Stimulated activated CD4-positive, alpha-beta T cell treated with anti-CD3 and anti-CD28 coated beads, TNF-alpha, amount 100 ng/mL, for 1 hour (primary cell): ENCODE measurements at places on chromosomes 4 and X.

DNA sequence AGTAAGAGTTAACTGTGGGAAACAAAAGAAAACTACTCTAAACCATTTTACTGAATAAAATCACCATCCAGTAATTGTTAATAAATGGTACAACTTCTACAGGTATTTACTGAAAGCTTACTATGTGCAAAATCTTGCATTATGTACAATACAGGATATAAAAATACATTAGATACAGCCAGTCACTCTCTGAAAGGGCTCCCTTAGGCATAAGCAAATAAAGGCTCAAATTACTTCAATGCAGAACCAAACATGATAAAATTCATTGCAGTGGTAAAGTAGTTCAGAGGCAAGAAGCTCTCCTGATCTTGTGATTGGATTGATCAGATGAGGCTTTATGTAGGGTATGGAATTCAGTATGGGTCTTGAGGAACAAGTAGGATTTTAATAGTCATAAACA lies 100.2 kb downstream of the KLHL13 start:
- no peak for DNase-seq

- no peak for DNase-seq
Observed at GRCh38 chrX:31147175-31147574, 75.3 kb upstream of the FTHL17 start.

- DNase-seq: no peak
Observed at GRCh38 chr4:150720973-150721518, 139.1 kb downstream of the MAB21L2 start.

- DNase-seq: no peak
Observed at GRCh38 chr4:82818664-82819662, 20.4 kb upstream of the SCD5 start.

GRCh38 chr4:106704253-106704870 lies 331.8 kb downstream of the DKK2 start:
- no peak for DNase-seq

GRCh38 chr4:146436423-146437162 lies 85.1 kb downstream of the SLC10A7 start:
- no peak for DNase-seq

DNA sequence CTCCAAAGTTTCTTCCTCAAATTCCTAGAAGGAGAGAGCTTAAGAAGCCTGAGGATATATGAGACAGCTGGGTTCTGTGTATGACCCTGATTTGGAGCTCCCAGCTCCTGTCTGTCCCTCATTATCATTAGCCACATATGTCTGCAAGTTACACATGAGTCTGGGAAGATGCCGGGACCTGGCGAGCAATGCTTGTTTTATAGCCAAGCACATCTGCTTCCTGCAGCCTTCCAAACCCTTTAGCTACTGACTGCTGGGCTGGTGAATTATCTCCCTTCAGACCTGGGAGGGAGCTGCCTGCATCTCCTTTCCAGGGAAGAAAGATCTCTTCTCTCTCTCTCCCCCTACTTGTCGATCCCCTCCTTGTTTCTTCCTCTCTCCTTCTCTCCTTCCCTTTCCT lies 556.7 kb upstream of the BOD1L1 start:
- DNase-seq: no peak

DNA sequence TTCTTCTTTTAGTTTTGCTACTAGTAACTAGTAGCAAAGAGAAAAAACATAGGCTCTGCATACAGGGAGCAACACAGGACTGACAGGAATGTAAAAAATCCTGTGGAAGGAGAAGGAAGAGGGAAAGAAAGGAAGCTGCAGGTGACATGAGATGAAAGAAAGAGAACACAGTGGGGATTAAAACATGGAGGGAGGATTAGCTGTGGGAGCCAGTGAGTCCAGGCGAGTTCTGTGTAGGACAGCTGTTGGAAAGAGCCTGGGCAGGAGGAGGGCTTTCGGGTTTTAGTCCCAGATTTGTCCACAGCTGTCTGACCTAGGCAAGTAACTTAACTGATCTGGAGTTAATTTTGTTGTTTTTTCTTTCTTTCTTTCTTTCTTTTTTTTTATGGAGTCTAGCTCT lies 21.6 kb downstream of the CCNG2 start:
- no peak for DNase-seq

- DNase-seq: no peak
Observed at GRCh38 chrX:71809886-71810285, 46.7 kb downstream of the CXorf49B start.

DNA sequence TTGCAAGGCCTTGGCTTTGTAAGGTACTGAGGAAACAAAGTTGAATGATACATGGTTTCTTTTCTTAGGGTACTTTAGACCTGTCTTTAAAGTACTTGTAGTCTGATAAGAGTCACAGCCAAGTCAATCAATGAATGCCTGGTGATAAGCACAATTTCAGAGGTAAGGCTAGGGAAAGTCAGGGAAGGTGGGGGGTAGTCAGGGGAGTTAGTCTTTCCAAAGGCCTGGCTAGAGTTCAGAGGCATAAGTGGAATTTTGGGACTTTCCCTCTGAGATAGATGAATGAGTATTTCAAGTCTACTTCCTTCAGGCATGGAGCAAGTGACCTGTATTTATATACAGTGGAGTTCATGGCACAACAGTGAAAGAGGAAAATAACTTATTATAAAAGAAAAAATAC lies 78.3 kb downstream of the SLC4A4 start:
- no peak for DNase-seq
